ENCODE measurements at places on chromosomes 4 and X. TPM values are rescaled to one million over a fixed set of nuclear protein-coding genes. Genes with fewer than 3 reads are reported as not detected.

GRCh38 chr4:26870576-26871262 is 10.1 kb downstream of the STIM2 start:
- no peaks in the 10 kb centered on the region for H3K36me3 ChIP-seq
- no peak overlapping the region for H3K4me3 ChIP-seq
- H3K27ac ChIP-seq: no peak overlapping the region
- H3K4me1 ChIP-seq: peaks cover 29% of the 10 kb centered on the region
- DNase-seq: no peak

HS3ST1 gene
- 0.44 TPM for total RNA-seq

CXCL11 gene
- not detected for total RNA-seq

GPC4 gene
- total RNA-seq: 120 TPM

DNA sequence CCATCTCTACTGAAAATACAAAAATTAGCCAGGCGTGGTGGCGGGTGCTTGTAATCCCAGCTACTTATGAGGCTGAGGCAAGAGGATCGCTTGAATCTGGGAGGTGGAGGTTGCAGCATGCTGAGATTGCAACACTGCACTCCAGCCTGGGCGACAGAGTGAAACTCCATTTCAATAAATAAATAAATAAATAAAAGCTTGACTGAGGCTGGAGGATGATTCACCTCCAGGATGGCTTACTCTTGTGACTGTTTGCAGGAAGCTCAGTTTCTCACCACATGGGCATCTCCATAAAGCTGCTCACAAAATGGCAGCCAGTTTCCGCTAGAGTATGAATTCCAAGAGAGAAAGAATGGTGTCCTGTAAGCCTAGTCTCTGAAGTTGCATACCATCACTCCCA is 191.7 kb upstream of the EDNRA start:
- no peaks in the 10 kb centered on the region for H3K4me1 ChIP-seq
- H3K36me3 ChIP-seq: no peaks in the 10 kb centered on the region
- no peak overlapping the region for H3K4me3 ChIP-seq
- DNase-seq: no peak
- H3K27ac ChIP-seq: no peak overlapping the region

- H3K36me3 ChIP-seq: no peaks in the 10 kb centered on the region
- H3K27ac ChIP-seq: peak overlapping the region; percentile 63
- no peak for DNase-seq
- H3K4me1 ChIP-seq: peaks cover 65% of the 10 kb centered on the region
- no peaks in the 10 kb centered on the region for H3K27me3 ChIP-seq
Measured at GRCh38 chr4:51853027-51853682, 10.2 kb downstream of the DCUN1D4 start.

DNA sequence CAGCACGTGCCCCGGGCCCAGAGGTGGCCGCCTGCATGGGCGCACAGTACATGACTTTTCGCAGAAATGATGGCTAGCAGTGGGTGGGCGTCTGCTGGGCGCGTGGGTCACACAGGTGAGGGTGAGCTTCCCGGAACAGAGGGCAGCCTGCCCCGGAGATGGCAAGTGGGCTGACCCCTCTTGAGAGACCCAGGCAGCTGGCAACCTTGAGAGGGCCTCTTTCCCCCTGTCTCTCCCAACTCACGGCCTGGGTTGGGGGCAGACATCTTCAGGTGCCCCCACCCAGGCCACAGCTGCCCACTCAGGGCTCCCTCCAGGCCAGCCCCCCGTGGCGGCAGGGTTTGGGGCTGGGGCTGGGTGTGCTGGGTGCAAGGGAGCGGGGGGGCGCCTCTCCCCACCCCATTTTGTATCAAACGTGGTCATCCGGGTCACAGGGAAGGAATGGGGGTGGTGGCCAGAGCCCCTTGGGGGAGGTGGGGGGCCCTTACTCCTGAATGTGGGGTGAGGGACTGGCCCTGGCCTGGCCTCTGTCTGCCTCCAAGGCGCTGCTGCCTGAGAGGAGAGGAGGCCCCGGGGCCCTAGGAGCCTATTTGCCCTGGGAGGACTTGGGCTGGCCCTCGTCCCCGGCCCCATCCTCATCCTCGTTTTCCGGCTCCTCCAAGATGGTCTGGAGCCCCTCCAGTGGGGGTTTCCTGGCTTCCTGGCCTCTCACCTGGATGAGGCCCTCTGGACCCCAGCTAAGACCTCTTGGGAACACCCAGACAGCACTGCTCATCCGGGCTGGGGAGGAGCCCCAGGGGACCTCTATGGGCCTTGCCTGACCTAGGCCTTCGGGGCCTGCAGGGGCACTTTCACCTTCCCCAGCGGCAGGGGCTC is 4.6 kb downstream of the PNMA6E start:
- no peak overlapping the region for H3K4me3 ChIP-seq
- peaks cover 5% of the 10 kb centered on the region for H3K27me3 ChIP-seq
- H3K27ac ChIP-seq: no peak overlapping the region
- H3K36me3 ChIP-seq: no peaks in the 10 kb centered on the region
- DNase-seq: no peak

DNA sequence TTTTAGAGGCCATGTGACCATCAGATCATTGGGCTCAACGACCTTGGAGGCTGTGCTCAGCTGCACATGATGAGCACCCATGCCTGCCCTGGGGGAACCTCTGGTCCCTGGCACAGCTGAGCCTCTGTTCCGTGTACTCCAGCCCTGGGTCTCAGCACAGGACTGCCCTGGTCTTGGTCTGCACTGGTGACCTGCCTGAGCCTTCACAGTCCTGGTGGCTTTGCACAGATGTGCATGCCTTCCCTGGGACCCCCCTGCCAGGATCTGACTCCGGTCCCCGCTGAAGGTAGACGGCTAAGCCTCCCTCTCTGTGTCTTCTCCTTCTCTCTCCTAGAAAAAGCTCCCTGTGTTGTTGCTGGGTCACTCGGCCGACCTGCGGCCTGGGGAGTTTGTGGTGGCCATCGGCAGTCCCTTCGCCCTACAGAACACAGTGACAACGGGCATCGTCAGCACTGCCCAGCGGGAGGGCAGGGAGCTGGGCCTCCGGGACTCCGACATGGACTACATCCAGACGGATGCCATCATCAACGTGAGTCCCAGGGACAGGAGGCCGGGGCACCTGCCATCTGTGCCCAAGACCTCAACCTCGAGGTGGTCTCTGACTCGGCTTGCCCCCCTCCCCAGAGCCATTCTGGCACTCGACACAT is 21.6 kb downstream of the HTRA3 start:
- H3K36me3 ChIP-seq: peaks cover 5% of the 10 kb centered on the region
- DNase-seq: no peak
- H3K4me1 ChIP-seq: no peaks in the 10 kb centered on the region
- no peak overlapping the region for H3K4me3 ChIP-seq
- H3K27ac ChIP-seq: no peak overlapping the region

- DNase-seq: no peak
- peaks cover 6% of the 10 kb centered on the region for H3K4me1 ChIP-seq
- no peak overlapping the region for H3K27ac ChIP-seq
- no peaks in the 10 kb centered on the region for H3K27me3 ChIP-seq
- no peaks in the 10 kb centered on the region for H3K36me3 ChIP-seq
Measured at GRCh38 chr4:147096667-147097604, 151.3 kb upstream of the TTC29 start.

RAP2C gene
- total RNA-seq: 25.0 TPM

DNA sequence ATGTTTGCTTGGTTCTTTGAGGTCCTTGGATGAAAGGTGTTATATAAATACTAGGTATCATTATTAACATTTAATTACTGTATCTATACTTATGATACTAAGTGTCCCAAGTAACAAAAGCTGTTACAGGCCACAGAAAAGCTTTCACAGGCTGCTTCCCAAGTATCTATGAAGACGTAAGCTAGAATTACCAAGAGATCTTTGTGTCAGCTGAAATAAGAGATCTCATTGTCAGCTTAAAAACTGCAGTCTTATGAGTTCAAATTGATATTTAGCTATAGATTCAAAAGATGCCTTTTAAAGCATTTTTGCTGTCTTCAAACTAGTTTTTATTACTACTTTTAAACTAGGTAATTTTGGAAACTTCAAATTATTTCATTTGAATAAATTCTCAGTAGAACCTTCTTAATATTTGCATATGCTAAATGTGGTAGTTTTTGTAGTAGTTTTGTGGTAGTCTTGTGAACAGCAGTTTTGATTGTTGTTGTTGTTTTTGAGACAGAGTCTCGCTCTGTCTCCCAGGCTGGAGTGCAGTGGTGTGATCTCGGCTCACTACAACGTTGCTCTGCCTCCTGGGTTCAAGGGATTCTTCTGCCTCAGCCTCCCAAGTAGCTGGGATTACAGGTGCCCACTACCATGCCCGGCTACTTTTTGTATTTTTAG is 170.0 kb upstream of the RPL34 start:
- H3K27me3 ChIP-seq: peaks cover 6% of the 10 kb centered on the region
- no peaks in the 10 kb centered on the region for H3K4me1 ChIP-seq
- no peak overlapping the region for H3K27ac ChIP-seq

DNA sequence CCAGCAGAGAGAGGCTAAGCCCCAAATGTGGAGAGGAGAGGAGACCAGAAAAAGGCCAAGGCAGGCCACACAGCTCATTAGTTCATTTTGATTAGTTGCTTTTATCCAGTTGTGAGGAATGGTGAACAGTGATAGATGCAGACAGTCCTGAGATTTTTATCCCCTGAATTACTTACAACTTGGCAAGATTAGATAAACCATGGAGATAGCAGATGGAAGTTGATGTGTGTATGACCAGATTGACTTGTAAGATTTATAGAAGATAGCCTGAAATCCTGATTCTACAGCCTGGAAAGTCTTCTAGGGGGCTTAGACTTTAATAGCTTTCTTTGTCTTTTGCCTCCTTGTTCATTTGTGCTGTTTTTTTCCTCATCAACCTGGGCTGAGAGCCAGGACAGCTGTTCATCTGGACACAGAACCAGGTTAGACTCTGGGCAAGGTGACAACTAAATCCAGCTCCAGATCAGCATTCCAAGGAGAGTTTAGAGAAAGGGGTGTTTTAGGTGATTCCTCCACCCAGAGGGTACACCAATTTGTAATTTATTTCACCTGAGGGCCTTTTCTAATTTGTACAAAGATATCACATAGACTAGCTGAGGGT is 215.5 kb downstream of the SPATA18 start:
- no peak overlapping the region for H3K27ac ChIP-seq
- no peak overlapping the region for H3K4me3 ChIP-seq
- peaks cover 4% of the 10 kb centered on the region for H3K36me3 ChIP-seq
- no peak for DNase-seq

CT45A2 gene
- total RNA-seq: not detected

GRCh38 chr4:141416677-141417363 is 196.1 kb downstream of the ZNF330 start:
- H3K27ac ChIP-seq: no peak overlapping the region
- H3K36me3 ChIP-seq: no peaks in the 10 kb centered on the region
- no peaks in the 10 kb centered on the region for H3K4me1 ChIP-seq
- H3K27me3 ChIP-seq: no peaks in the 10 kb centered on the region

DNA sequence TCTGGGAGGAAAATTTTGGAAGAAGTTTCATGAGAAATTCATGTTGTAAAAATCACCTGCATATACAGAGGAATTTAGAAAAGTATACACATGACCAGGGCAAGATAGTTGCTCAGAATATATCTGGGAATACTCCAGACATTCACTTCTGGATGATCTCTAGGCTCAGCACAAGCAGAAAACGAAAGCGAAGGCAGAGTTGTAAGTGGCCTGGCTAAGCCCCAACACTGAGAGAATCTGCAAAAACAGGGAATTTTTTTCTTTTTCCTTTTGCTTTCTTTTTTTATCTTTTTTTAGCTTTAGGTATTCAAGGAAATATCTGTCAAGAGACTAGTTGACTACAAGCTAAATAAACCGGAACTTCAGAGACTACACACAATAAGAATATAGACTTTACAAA is 207.2 kb downstream of the FGF13 start:
- no peak overlapping the region for H3K4me3 ChIP-seq
- H3K4me1 ChIP-seq: no peaks in the 10 kb centered on the region
- DNase-seq: no peak
- H3K27me3 ChIP-seq: no peaks in the 10 kb centered on the region
- peaks cover 7% of the 10 kb centered on the region for H3K36me3 ChIP-seq
- H3K27ac ChIP-seq: no peak overlapping the region

DNA sequence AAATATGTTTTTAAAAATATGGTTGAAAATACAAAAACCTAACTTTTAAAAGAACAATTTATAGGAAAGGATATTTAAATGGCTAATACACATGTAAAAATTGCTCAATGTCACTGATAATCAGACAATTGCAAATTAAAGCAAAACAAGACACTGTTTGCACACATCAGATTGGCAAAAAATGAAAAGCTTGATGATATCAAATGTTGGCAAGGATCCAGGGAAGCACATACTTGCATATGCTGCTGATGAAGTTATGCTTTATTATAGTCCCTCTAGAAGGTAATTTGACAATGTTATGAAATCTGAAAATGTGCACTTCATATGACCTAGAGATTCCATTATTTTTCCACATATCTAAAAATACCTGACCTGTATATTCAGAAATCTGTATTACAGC is 45.7 kb upstream of the EPGN start:
- no peaks in the 10 kb centered on the region for H3K27me3 ChIP-seq
- no peaks in the 10 kb centered on the region for H3K4me1 ChIP-seq
- H3K36me3 ChIP-seq: no peaks in the 10 kb centered on the region
- no peak overlapping the region for H3K4me3 ChIP-seq
- DNase-seq: no peak

GRPEL1 gene
- total RNA-seq: 45.9 TPM

- no peaks in the 10 kb centered on the region for H3K27me3 ChIP-seq
- no peak overlapping the region for H3K4me3 ChIP-seq
- DNase-seq: no peak
- H3K4me1 ChIP-seq: peaks cover 12% of the 10 kb centered on the region
- H3K27ac ChIP-seq: no peak overlapping the region
- H3K36me3 ChIP-seq: peaks cover 9% of the 10 kb centered on the region
Measured at GRCh38 chr4:121183361-121183760, 19.2 kb upstream of the TNIP3 start.

- peaks cover 33% of the 10 kb centered on the region for H3K27me3 ChIP-seq
- H3K36me3 ChIP-seq: peaks cover 11% of the 10 kb centered on the region
- no peak overlapping the region for H3K4me3 ChIP-seq
- H3K27ac ChIP-seq: no peak overlapping the region
- DNase-seq: peak; percentile 88
Measured at GRCh38 chrX:72126539-72127140, 5.1 kb downstream of the RTL5 start.

- no peak overlapping the region for H3K27ac ChIP-seq
Measured at GRCh38 chr4:87720094-87720691, 70.1 kb downstream of the DMP1 start.

GPAT3 gene
- 1.6 TPM for total RNA-seq

- H3K36me3 ChIP-seq: peaks cover 3% of the 10 kb centered on the region
- H3K4me3 ChIP-seq: no peak within 1 kb of the TSS
- H3K4me1 ChIP-seq: peaks cover 10% of the 10 kb centered on the region
- DNase-seq: no peak
Measured at GRCh38 chr4:99321241-99322191, at the start of gene ADH1B. Gene ADH1B (minus strand): TSS chr4:99321401. CDS start chr4:99321331, 70 bp downstream.

- no peak overlapping the region for H3K4me3 ChIP-seq
- peak; percentile 50 for DNase-seq
- no peak overlapping the region for H3K27ac ChIP-seq
Measured at GRCh38 chr4:2354118-2354517, 64.3 kb downstream of the ZFYVE28 start.

CLIC2 gene
- total RNA-seq: 0.66 TPM
